NCI-H1105 (cell line): ENCODE measurements at places on chromosomes 13 and 19.

DNA sequence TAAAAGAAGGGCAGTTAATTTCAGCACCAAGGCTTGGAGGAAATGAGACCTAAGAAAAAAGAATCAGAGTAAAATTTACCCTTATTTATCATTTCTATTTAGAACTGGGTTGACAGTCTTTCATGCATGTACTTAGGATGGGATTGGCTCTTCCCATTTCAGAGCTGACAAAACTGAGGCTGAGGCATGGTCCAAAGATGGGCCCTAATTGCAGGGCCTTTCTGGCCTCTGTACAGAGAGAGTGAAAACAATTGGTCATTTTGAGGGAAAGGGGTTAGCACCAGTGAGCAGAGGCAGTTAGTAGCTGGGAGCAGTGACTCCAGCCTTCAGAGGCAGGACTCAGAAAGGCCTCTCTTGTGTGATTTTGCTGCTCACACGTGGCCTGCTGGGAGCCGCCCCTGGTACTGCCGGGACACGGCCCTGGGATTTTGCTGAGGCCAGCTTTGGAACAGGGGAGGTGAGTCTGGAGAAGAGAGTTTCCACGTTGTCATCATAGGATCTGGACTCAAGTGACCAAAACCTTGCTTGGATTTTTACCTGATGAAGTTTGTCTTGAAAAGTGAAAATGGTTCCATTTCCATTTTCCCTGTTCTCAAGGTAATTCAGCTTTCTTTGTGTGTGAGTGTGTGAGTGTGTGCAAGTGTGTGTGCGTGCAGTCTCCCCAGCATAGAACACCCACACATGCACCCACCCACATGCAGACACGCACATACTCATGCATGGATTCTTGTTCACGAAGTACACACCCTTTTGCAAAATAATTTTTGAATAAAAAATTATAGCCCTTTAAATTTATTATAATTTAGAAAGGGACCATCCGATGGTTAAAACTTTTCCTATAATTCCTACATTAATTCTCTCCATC lies at the start of gene ZNF536:
TSS of gene ZNF536 (plus strand) at position 425 of the 865 bp plus-strand sequence. CDS start 71,179 bp downstream, outside the sequence.
- DNase-seq: no peak

- DNase-seq: no peak
Measured at GRCh38 chr13:113837560-113838355, 26.1 kb downstream of the GAS6 start.

DNA sequence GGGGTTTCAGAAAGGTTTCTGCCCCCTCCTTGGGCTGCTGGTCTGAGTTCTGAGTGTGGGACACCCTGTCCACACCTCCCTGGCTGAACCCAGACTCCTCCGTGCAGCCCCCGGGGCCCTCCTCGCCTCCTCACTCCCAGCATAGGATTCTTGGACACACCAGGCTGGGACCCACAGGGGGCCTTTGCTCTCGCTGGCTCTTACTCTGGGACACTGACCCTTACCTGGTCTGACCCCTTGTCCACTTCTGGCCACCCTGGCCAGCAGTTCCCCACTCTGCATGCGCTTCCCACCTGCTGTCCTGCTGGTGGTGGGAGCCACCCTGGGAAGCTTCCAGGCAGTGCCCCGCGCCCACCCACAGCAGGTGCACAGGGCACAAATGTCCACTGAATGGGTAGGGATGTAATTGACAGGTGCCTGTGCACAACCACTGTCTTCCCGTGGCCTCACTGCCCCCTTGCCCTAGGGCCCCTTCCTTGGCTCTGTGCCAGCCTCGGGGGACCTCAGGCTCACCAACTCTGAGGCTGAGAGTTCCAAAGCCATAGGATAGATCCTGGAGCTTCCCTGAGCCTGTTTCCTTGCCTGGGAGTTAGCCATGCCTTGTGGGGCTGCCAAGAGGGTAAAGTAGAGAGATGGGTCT lies 7.0 kb upstream of the SLC25A42 start:
- DNase-seq: no peak

DNA sequence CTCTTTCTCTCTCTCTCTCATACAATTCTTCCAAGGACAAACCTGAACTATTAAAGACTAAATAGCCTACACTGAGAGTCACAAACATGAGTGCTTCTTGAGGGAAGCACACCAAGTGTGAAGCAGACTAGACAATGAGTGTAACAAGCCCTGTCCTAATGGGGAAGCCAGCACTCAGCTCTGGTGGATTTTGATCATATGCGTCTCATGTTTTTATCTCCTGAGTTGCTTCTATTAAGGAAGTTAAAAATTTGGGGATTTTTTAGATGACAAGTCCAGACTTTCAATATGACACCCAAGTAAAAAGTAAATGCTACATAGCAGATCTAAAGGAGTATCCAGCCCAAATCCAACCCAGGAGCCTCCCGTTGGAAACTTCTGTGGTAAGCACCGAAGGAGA lies 437.8 kb downstream of the RFC3 start:
- DNase-seq: no peak

- no peak for DNase-seq
Measured at GRCh38 chr19:32010071-32010470, 335.3 kb upstream of the ZNF507 start.

DNA sequence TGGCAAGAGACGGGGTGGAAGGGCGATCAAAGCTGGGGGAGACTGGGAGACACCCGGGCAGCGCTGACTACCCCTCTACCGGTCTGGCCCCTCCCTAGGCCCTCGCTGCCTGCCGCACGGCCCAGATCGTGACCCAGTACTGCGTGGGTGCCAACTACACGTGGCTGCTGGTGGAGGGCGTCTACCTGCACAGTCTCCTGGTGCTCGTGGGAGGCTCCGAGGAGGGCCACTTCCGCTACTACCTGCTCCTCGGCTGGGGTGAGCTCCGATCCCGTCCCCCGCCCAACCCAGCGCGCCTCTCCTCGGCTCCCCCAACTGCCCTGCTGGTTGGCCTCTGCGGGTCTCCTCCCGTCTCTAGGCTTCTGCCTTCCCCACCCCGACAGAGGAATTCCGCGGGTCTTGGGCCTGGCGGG lies 8.8 kb downstream of the GIPR start:
- no peak for DNase-seq

GRCh38 chr19:29587518-29587986 lies 18.5 kb upstream of the POP4 start:
- DNase-seq: no peak
